Fibroblast of skin of right biceps (primary cell): ENCODE measurements at places on chromosomes 12 and 14.

DNA sequence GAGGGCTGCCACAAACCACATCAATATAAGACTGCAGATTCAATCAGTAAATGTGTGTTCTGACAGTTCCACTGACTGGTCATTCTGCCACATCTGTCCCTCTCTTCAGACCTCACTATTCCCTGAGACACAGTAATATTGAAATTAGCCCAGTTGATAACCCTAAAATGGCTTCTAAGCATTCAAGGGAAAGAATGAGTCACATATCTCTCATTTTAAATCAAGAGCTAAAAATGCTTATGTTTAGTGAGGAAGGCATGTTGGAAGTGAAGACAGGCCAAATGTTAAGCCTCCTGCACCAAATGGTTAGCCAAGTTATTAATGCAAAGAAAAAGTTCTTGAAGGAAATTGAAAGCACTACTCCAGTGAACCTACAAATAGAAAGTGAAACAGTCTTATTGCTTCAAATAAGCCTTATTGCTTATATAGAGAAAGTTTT lies 24.5 kb upstream of the KIF21A start:
- DNase-seq, result no peak

GRCh38 chr14:64673748-64674147 lies 30.5 kb upstream of the PLEKHG3 start:
- peak; percentile 57 for DNase-seq

DNA sequence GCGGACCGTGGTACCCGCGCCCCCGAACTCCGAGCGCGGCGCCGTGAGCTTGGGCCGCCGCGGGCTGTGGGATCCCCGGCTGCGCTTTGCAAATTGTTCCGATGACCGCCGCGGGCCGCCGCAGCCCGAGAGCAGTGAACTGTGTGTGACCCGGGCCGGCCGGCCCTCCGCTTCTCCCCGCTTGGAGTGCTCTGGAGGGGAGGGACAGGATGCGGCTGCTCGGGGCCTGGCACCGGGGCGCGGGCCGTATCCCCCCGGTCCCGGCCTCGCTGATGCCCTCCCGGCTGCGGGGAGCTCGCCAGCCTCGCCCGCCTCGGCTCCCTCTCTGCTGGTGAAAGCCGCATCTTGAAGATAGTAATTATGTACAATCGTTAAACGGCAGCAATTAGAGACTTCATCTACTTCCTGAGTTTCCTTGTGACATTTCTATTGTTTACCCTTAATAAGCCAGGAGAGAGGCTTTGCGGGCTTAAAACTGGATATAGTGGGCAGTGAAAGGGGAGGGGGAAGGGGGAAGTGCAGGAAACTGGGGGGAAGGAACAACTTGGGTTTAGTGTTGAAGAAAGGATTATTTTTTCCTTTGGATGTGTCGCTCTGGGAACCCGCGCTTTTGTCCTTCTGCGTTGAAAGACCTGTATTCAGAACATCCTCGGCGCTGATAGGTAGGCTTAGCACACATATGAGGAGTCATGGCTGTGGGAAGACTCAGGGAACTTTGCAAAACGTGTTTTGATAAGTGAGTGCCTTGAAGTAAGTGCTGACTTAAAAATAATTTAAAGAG lies 1.2 kb downstream of the PELI2 start:
- peak; percentile 30 for DNase-seq

GRCh38 chr14:53103636-53104340 lies 49.3 kb downstream of the DDHD1 start:
- no peak for DNase-seq

- DNase-seq, result peak; percentile 47
Measured at GRCh38 chr14:36976571-36977023, 195.8 kb downstream of the SLC25A21 start.

GRCh38 chr12:69569236-69569635 lies 16.0 kb upstream of the CCT2 start:
- DNase-seq, result peak; percentile 66

DNA sequence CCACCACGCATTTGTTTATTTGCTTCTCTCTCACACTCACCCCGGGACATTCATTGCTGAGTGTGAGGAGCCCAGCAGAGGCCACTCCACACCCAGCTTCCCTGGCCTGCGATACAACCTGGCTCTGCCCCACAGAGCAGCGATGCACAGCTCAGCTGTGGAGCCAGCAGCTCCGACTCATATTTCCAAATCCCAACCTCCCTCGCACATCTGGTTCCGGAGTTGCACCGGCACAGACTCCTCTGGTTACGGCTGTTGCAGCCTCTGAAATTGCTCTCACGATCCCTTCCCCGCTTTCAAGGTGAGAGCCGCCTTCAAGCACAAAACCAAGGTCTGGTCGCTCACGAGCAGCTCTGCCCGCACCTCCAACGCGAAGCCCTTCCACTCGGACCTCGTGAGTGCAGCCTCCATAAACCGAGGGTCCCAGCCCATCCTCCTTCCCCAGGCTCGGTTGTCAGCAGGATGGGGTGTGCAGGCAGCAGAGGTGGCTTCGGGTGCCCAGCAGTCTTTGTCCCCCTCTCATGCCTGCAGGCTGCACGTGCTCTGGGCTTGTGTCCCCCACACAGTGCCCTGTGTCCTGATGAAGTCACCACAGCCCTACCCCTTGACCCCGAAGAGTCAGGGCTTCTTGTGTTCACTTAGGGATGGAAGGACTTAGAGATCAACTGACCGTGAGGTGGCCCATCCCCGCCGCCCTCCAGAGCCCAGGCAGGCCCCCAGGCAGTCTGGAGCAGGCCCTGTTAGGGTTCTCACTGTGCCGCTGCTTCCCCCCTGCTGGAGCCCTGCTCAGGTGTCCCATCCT lies 184.3 kb downstream of the ADGRD1 start:
- no peak for DNase-seq

DNA sequence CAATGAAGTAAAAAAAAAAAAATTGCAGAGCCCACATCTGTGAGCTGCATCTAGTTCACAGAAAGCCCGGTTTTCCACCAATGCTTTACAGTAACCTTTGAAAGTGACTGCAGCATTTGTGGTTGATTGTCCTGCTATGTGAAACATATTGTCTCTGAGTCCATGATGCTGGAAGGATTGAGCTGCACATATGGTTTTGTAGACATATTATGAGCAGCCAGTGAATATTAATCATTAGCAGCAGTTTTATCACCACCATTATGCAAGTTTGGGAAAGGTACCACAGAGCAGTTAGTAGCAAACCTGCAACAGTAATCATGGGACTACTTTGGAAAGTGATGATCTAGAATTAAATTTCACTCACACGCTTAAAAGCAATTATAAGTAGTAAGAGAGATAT lies 151.5 kb upstream of the PRICKLE1 start:
- no peak for DNase-seq

DNA sequence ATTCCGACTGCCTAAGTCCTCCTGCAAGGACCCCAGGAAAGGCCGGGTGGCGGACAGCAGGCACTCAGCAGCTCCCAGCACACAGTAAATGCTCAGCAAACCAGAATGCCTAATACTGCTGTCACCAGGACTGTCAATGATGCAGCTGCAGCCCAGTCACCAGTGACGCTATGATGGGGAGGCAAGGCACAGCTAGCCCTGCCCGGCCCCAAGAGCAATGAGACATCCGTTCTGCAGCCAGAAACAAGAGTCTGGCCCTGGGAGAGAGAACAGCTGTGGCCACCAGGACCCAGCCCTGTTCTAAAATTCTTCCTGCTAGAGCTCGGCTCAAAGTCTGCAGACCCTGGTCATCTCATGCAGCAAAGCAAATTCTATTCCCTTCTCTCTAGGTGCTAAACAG lies 69.8 kb downstream of the NCOR2 start:
- peak; percentile 86 for DNase-seq

- no peak for DNase-seq
Measured at GRCh38 chr14:88668448-88669116, 105.7 kb downstream of the ZC3H14 start.

DNA sequence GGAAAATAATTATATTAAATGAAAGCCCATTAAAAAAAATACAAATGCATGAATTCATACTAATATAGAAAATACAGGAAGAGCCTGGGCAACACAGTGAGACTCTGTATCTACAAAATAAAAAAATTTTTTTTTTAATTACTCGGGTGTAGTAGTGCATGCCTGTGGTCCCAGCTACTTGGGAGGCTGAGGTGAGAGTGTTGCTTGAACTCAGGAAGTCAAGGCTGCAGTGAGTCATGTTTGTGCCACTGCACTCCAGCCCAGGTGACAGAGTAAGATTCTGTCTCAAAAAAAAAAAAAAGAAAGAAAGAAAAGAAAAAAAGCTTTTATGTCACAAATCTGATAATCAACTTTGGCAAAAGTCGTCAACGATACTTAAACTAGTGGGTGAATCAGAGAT lies 80.6 kb upstream of the PLEKHA5 start:
- DNase-seq, result peak; percentile 52

- no peak for DNase-seq
Measured at GRCh38 chr14:27114180-27114579, 516.3 kb upstream of the NOVA1 start.

DNA sequence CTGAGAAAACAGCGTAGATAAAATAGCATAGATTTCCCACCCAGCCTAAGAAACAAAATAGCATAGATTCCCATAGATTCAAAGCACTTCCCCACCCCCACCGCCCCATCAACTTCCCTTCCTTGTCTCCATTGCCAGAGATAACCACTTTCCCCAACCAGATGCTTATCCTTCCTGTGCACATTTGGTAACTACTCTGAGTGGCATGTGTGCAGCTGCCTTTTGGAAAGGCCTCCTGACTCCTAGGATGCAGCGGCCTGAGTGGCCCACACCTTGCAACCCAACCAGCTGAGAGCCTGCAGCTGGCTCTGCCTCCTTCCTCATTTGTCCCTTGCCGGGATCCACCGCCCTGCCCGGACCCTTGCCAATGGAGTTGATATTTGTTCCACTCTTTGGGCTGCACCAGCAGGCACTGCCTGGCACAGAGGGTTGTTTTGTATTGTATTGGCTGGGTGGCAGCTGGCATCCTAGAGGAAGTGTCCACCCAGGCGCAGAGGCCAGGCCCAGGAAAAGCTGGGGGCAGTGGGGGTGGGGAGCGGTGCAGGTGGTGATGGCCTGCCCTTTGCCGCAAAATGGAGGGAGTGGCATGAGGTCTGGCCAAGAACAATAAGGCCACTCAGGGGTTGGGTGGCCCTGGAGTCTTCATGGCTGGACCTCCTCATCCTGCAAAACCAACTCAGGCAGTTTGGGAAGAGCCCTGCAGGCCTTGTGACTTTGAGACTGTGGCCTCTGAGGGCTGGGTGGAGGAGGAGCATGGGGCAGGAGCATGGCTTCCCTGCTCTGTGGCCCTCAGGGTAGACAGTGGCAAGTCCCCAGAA lies 4.9 kb downstream of the SLC48A1 start:
- DNase-seq, result no peak

DNA sequence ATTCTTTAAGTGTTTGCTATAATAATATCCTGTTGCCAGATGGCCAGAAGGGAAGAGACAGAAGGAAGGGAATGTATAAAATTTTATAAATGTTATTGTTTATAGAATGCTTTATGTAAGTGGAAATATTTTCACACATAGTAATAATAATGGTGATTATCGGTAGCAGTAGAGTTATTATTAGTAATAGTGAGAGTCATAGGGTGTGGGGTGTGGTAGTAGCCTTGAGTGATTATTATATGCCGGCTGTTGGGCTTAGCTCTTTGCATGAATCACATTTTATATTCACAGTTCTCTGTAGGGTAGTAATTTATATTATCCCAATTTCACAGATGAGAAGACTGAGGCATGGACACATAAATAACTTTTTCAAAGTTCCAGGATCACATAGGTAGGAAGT lies 391.4 kb downstream of the C12orf75 start:
- no peak for DNase-seq

DNA sequence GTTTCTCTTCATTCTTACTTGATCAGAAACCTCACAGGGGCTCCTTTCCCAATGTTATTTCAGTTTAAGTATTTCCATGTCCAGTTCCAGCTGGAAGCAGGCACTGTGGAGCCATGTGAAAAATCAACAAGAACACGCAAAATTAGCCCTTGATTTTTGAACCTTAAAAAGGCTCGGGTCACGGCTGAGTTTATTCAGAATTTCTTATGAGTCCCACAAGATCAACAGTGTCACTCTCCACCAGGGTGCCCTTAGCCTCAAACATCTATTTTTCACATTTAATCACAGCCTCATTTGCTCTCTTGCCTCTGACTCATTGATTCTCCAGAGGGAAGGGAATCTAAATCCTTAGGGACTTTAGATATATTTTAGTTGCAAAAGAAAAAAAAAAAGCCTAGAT lies 157.7 kb upstream of the AVPR1A start:
- peak; percentile 46 for DNase-seq

GRCh38 chr14:30291216-30291615 lies 267.7 kb upstream of the G2E3 start:
- DNase-seq, result peak; percentile 65

GRCh38 chr12:90064852-90065801 lies 356.5 kb upstream of the ATP2B1 start:
- peak; percentile 31 for DNase-seq

GRCh38 chr12:5384015-5384414 lies 47.9 kb upstream of the NTF3 start:
- peak; percentile 53 for DNase-seq

DNA sequence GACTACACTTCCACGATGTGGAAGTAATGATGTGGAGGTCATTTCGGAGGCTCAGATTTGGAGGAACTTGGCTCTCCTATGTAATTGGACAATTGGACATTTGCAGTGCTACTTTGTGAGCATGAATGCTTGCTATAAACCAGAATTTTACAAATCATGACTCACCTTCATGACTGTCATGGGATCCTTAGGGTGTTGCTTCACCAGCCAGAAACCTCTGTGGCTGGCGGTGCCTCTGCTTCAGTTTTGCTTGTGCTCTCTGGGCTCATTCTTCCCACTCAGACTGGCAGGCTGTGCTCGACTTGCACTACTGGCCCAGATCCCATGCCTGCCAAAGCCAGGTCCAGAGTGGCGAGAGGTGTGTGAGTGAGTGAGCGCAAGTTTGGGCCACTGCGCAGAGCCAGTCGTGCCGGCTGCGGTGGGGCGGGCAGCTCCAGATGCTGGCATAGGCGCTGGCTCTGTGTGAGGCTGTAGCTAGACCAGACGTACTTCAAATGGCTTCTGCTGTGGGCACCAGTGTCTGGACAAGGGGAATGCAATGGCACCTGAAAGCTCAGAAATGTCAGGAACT lies 387.8 kb downstream of the AEBP2 start:
- no peak for DNase-seq
